ENCODE measurements at places on chromosomes 7 and 10. TPM values are rescaled to one million over a fixed set of nuclear protein-coding genes. Genes with fewer than 3 reads are reported as not detected.

- no peak for DNase-seq
These were observed 118.0 kb downstream of the WDFY4 start for GRCh38 chr10:48802611-48803071.

- DNase-seq, result peak; percentile 70
These were observed 45.5 kb upstream of the TARP start for GRCh38 chr7:38318803-38319416.

Gene ANKRD1
- 0.26 TPM for total RNA-seq

DNA sequence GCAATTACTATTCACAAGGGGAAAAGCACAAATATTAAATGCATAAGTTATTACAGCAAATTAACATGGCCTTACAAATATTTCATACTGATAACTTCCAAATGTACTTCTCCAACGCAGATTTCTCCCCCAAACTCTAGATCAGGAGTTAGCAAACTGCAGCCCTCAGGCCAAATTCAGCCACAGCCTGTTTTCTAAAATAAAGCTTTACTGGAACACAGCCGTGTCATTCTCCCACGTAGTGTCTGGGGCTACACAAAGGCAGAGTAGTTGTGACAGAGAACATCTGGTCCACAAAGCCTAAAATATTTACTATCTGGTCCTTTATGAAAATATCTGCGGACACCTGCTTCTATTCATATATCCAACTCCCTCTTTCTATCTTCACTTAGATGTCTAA, 151.8 kb upstream of the AHR start:
- no peak for DNase-seq

- peak; percentile 87 for DNase-seq
These were observed 11.5 kb upstream of the DNAJC12 start for GRCh38 chr10:67849331-67850011.

Data from Panc1 (cell line).